ENCODE measurements at places on chromosomes 12 and 14.

- DNase-seq = no peak
These were observed 180.2 kb downstream of the FOXN3 start for GRCh38 chr14:89236851-89237250.

GRCh38 chr12:130127532-130127911 lies 34.7 kb upstream of the FZD10 start:
- DNase-seq = no peak

DNA sequence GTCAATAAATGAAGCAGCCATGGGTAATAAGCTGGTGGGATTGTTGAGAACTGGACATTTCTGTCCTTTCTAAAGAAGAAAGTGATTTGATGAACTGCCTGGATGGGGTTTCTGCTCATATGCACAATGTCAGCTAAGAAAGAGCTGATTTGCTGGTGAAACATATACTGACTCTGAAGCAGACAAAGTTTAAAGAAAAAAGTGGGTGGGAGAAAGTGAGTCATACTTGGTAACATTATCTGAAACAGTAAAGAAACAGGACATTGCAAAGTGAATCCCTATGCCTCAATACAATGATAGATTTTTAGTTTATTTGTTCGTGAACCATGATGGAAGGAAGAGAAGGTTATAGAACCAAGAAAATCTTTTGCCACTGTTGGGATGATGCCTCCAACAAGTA lies 95.6 kb upstream of the DNM1L start:
- DNase-seq = peak; percentile 24

GRCh38 chr14:89702876-89703200 lies 251.7 kb downstream of the EFCAB11 start:
- DNase-seq = no peak

DNA sequence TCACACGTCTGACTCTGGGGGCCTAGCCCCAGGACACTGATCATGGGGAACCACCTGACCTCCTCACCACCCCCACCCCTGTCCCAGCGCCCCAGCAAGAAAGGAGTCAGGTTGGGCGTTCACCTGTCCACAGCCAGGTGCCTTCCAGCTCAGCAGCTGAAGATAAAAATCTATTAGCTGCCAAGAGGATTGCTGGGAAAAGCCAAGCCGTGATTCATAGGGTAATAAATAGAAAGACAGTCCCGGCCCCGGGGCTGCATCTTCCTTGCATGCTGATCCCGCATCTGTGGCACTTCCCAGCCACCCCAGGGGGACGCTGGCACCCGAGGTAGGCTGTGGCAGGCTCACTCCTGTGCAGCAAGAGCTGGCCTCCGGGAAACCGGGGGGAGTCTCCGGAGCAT lies 70.2 kb upstream of the NCOR2 start:
- DNase-seq = peak; percentile 45

DNA sequence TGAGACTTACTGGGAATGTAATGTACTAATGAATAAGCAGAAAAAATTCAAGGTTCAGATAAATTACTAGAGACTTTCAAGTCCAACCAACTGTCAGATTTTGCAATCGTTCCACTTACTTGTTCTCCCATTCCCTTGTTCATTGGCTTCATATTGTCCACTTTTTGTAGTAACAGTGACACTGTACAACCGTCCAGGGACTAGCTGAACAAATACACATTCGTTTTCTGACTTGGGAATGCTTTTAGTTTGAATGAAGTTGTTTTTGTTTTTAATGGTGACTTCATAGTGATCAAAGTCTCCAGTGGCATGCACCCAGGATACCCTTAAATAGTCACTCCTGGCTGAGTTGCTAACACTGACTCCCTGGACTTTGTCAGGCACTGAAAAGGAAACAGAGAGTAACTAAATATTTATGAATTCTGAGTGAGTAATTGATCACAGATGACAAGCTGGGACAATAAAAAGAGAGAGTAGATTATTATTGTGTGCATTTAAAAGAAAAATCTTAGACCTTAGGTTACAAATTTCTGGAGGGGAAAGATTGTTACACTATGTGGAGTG lies 65.4 kb downstream of the PTPRB start:
- peak; percentile 5 for DNase-seq

GRCh38 chr12:27915021-27915420 lies 57.5 kb downstream of the PTHLH start:
- DNase-seq = no peak

- DNase-seq = peak; percentile 58
These were observed 3.3 kb downstream of the PPP1R3E start for GRCh38 chr14:23299211-23299957.

DNA sequence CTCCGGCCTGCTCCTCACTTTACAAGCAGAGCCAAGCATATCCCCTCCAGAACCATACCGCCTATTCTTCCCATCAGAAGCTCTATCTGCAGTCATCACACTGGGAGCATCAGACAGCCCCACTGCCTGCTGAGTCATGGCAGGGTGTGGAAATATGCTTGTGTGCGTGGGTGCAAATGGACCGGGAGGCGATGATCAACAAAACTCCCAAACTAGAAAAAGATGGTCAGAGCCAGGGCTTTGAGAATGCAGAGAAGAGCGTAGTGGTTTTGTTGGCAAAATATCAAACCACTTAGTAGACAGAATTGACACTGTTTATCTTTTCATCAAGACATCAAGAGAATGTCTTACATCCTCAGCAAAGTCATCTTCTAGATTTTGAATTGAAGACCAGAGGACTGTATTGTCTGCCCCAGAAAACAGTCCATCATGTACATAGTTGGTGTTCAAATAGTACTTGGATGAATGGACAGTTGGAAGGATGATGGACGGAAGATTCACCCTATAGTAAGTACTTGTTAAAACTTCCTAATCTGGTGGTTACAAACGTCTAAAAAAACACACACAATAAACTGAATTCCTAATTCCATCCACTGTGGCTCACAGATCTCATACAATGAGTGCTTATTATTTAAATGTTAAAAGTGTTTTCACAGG lies 54.9 kb downstream of the VWF start:
- peak; percentile 82 for DNase-seq

DNA sequence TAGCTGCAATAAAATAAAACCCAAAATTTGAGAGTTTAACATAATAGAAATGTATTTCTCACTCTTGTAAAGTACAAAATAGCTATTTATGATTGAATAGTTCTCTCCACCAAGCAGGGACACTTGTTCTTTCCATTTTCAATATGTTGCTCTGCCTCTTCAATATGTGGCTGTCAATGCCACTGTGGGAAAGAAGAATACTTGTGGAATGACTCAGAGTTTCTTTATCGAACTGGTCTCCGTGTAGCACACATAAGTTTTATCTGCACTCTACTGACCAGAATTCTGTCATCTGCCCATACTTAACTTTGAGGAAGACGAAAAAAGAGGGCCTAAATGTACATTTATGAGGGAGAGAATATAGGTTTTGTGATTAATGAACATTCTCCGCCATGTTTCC lies 256.9 kb downstream of the ATXN7L3B start:
- peak; percentile 17 for DNase-seq

GRCh38 chr12:105658389-105658788 lies 327.9 kb downstream of the C12orf75 start:
- DNase-seq = no peak

DNA sequence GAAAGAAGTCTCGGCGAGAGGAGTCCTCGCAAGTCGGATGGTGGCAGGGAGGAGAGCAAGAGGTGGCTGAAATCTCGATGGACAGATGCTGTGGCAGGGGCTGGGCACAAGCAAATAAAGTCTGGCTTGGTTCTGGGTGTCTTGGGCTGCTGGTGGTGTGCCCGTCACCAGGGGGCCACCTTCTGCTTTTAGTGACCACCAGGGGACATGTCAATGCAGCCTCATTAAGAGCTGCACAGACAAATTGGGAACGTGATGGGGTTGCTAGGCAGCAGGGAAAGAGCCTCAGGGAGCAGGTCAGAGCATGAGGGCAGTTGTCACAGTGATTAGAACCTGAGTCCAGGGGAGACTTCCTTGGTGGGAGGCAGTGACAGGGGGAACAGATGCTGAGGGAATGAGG lies 44.0 kb downstream of the LRRC74A start:
- peak; percentile 15 for DNase-seq

GRCh38 chr12:128820723-128821432 lies 2.9 kb downstream of the SLC15A4 start:
- DNase-seq = no peak

- DNase-seq = no peak
These were observed 191.7 kb upstream of the DIO2 start for GRCh38 chr14:80403036-80403435.

Data from M059J (cell line).